ENCODE measurements at places on chromosomes 16 and 17.

GRCh38 chr17:42405963-42406495 lies 17.0 kb downstream of the CAVIN1 start:
- DNase-seq, result no peak

GRCh38 chr17:17406225-17406624 lies 70.6 kb upstream of the MED9 start:
- no peak for DNase-seq

DNA sequence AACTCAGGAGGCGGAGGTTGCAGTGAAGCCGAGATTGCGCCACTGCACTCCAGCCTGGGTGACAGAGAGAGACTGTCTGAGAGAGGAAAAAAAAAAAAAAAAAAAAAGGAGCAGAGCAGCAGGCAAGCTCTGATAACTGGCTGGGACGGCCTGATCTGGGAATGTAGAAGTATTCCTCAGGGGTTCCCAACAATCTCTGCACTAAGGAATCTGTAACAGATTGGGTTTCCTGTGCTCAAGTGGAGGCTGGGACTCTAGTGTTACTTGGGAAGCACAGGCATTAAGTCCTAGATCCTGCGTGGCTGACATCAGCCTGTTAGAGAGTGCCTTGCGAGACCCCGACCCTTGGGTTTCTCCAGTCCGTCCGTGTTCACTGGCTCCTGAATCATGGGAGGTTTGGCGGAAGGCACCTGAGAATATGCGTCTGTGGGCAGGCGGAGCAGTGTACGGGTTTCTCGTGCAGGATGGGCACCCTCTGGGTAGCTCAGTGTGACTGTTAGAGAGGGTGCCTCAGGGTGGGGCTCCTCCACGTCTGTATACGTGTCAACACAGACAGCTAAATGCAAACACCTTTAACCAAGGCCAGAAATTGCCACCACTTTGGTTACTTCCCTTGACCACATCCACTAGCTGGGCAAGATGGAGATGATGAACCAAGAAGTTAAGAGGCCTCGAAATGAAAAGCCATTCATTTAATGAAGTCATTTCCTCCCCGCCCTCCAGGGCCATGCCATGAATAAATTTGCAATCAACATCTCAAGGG lies 174.9 kb upstream of the RPL38 start:
- no peak for DNase-seq

DNA sequence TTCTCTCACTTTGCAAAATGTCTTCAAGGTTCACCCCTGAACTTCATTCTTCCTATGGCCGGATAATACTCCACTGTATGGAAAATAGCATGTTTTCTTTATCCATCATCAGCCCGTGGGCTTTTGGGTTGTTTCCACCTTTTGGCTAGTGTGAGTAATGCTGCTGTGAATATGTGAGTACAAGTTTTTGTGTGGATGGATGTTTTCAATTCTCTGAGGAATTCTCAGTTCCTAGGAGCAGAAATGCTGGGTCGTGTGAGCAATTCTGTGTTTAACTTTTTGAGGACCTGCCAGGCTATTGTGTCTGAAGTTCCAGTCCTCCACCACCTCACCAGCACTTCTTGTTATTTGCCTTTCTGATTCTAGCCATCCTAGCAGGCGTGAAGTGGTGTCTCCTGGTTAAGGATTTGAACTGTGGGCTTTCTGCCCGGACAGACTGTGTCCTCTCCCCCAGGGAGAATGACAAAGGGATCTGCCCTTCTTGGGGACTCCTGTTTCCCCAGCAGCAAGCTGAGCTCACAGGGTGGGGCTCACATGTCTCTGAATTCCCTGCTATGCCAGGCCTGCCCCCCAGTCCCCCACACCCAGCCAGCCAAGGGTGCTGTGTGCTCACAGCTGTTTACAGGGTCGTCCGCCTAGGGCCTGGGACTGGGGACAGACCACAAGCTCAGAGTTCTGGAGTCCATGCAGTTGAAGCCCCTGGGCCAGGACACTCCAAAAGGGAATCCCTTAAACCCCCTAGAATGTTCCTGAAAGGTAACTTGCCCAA lies 92.2 kb upstream of the CIBAR2 start:
- DNase-seq, result peak; percentile 82

GRCh38 chr16:58556678-58557077 lies 41.4 kb downstream of the SETD6 start:
- DNase-seq, result no peak

- DNase-seq, result peak; percentile 59
These were observed 19.3 kb downstream of the KNOP1 start for GRCh38 chr16:19698480-19699465.

DNA sequence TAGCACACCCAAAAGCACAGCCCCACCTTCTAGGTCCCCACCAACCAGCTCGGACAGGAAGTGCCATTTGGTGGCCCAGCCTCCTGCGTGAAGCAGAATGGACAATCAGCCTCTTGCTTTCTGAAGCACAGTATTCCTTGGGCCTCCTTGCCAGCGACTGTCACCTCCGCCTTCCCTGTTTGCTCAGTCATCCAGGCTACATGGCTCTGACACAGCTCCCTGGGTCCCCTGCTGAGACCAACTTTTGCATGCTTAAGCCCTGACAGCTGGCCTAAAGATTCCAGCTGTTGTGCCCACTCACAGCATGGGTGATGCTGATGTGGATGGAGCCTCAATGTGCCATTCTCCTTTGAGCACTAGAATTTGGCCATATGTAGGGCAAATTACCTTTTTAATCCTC lies 4.5 kb upstream of the CACNG5 start:
- DNase-seq, result no peak

- DNase-seq, result no peak
These were observed 112.1 kb upstream of the MYOCD start for GRCh38 chr17:12553625-12554024.

DNA sequence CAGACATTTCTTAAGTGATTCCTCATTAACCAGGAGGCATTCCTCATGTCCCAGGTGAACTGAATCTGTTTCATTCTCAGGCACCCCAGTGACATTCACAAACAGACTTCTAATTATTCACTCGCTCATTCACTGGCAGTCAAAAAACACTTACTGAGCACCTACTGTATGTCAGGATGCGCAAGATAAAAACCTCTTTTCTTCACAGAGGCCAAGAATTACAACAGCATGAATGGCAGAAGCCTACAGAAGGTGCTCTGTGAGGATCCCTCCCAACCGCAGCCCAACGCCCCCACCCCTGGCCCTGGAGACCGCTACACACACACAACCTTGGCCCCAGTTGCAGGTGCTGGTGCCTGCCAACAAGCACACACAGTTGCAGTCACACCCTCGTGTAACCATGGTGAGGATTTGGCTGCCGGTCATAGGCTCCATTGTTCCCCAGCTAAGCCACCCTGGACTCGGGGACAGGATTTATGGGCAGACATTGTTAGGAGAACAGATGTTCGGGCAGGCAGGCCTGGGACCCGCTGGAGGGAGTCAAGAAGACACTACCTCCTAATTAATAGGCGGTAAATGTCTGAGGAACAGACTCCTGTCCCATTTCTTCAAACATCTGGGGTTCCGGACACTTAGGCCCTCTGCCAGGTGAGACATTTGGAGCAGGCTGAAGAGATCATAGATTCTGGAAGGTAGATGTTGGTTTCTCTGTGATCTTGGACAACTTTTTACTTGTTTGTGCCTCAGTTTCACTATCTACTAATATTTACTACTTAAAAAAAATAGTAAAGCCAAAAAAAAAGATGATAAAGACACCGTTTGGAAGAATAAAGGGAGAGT lies 43.2 kb downstream of the CUEDC1 start:
- no peak for DNase-seq

- DNase-seq, result no peak
These were observed 16.6 kb downstream of the NOD2 start for GRCh38 chr16:50709980-50710379.

- no peak for DNase-seq
These were observed 20.7 kb upstream of the PLCG2 start for GRCh38 chr16:81758376-81758775.

DNA sequence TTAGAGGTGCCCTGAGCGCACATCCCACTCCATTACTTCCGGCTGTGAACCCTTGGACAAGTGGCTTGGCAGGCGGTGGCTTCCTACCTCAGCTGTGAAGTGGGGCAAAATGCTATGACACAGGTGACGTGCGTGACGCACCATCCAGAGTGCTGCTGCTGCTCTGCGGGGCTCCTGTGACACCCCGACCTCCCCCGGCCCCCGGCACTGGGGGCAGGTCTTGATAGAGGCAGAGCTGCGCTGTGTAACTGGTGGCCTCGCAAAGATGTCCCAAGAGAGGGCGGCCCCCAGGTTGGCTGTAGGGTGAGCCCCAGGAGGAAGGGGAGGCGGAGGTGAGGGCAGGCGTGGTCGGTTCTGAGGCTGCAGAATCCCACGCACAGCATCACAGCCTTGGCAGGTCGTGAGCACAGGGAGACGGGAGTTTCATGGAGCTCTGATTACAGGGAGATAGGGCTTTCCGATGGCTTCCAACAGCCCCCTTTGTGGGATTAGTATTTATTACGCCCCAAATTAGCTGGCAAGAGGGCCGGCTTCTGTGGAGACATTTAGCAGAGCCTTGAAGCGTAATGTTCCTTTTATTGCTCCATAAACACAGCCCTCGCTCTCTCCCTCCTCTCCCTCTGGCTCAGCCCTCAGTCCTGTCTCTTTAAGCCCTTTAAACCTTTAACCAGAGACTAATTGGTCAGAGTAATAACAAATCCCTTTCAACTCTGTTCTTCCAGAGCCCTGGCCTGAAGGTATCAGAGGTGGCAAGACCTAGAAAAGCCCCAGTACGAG lies 328.1 kb downstream of the C16orf95 start:
- DNase-seq, result no peak

DNA sequence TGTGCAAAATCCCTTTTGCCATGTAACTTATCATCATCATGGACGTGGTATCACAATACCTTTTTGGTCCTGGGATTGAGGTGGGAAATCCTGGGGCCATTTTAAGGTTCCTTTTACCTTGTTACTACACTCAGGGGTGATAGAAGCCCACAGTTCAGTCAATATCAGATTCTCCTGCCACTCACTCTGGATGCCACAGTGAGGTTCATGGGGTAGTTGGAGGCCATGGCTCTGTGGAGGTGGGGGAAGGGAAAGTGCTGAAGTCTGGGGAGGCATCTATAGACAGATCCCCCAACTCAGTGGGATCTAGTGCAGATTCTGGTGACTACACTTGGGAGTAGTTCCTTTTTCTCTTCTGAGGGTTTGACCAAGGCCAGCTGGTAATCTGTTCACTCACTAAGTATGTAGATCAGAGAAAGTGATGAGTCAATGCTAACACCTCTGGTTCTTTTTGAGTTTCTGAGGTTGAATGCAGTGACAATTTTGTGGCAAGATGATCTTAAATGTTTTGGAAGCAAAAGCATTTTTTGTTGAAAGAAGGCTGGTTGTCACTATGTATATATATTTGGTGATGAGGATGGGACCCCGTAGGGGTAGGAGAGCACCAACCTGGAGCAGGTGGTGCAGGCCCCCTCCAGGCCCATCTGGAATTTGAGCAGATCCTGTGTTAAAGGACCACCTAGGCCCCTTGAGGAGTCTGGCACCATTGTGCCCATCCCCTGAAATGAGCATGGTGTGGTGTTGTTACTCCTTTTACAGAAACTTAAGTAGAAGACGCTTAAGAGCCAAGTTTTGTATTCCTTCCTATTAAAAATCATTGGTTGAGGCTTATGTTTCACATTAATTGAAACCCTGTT lies 18.8 kb upstream of the IRF8 start:
- DNase-seq, result no peak

DNA sequence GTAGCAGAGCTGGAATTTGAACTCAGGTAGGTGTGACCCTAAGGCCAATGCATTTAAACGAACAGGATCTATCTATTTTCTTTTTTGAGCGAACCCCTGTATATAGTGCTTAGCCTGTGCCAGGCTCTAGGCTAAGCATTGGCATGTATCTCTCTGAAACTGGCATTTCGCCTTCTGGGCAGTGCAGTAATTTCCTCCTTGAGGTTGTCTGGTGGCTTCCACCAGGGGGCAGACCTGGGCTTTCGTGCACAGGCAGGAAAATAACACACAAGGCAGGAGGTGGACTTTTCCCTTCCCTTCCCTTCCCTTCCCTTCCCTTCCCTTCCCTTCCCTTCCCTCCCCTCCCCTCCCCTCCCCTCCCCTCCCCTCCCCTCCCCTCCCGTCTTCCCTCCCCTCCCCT lies 34.4 kb upstream of the PRKCB start:
- no peak for DNase-seq

Measured in GM04503 (cell line).